Activated naive CD8-positive, alpha-beta T cell treated with anti-CD3 and anti-CD28 coated beads, Interleukin-2, amount 50 U/mL, for 24 hours (primary cell): ENCODE measurements at places on chromosomes 4 and X.

GRCh38 chr4:42703813-42704212 is 46.9 kb upstream of the ATP8A1 start:
- DNase-seq: no peak

GRCh38 chrX:56232221-56233082 is at the start of gene KLF8:
Gene KLF8, plus strand, starts transcription at chrX:56232356. Its CDS starts 979 bp downstream, at chrX:56233335.
- DNase-seq: peak; percentile 41

GRCh38 chrX:22664826-22665225 is 334.9 kb upstream of the DDX53 start:
- no peak for DNase-seq

- no peak for DNase-seq
Measured at GRCh38 chrX:130262231-130262630, 6.5 kb downstream of the ZNF280C start.

GRCh38 chr4:38576767-38577166 is 87.2 kb upstream of the KLF3 start:
- DNase-seq: no peak

- no peak for DNase-seq
Measured at GRCh38 chrX:123854329-123854728, 5.5 kb upstream of the XIAP start.
